ENCODE measurements at places on chromosomes 4 and X.

DNA sequence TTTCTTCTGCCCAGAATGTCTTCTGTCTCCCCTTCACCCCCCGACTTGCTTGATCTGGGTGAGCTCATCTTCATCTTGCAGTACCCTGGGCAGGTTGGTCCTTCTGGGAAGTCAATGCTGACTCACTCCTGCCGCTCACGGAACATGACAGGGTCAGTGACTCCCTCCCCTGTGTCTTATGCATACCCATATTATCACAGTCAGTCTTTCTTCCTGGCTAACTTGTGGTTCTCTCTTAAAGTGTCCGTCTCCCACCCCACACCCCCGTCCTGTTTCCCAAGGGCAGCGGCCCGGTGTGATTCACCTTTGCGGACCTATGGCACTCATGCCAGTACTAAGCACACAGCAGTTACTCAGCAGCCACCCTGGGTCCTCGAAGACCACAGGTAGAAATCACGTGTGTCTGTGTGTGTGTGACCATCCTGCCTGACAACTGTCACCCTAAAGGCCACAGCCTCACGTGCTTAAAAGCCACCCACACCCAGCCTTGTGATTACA, 17.7 kb downstream of the IQSEC2 start:
- peak; percentile 39 for DNase-seq

GRCh38 chr4:123638834-123639233, 242.2 kb downstream of the SPRY1 start:
- no peak for DNase-seq

GRCh38 chr4:169313732-169314131, 43.0 kb upstream of the SH3RF1 start:
- no peak for DNase-seq

DNA sequence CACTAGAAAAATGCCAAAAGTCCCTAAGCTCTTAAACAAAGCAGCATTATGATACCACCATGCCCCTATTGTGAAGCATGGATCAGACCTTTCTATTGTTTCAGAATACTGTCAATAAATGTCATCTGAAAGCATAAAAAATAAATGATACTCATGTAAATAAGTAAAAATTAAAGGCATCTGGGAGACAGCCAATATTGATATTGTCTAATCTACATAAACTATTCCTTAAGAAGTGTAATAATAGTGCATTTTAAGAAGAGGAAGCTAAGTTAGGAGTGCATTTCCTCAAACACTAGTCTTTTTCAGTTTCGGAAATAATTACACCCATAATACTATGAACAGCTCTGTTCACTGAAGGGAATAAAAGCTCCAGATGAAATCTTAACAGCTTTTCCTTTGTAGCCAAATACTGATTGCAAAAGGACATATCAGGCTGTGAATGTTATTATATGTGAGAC, 181.6 kb downstream of the SPOCK3 start:
- DNase-seq: no peak

DNA sequence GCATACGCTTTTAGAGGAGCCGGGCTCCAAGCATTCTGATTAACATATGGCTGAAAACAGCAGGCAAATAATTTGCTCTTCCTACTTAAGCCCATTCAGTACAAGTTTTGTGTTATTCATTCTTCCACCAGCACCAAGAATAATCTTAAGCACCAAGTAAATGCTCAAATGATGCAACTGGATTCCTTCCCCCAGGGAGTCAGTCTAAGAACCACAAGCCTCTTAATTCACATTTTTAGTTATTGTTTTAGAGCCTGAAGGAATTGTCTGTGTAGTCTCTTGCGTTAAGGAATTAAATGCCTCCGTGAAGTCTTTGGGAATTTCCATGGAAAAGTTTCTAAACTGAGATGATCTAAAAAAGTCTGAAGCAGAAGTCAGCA, 61.5 kb upstream of the MAGEB2 start:
- DNase-seq: no peak

DNA sequence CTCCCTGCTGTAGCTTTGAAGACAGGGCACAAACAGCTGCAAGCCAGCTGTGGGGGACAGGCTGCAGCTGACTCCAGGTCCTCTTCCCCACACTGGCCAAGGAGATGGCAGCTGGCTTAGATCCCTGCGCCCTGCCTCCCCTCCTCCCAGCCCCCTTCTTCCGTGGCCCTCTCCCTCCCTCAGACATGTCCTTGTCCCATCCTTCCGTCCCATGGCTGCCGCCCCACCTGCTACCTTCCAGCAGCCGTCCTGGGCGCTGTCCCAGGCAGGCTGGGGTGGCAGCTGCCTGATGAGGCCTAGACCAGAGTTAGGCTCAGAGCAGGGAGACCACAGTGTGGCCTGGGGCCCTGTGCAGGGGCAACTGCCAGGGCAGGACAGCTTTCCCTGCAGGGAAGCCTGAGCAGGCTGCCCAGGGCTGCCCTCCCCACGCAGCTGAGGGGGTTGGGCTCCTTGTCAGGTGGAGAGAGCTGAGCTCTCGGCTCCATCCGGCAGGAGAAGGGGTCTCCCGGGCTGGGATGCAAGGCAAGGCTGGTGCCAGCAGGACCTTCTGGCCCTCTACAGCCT, 3.3 kb upstream of the BGN start:
- no peak for DNase-seq

- DNase-seq: no peak
Observed at GRCh38 chr4:158201876-158202275, 8.4 kb upstream of the TMEM144 start.

DNA sequence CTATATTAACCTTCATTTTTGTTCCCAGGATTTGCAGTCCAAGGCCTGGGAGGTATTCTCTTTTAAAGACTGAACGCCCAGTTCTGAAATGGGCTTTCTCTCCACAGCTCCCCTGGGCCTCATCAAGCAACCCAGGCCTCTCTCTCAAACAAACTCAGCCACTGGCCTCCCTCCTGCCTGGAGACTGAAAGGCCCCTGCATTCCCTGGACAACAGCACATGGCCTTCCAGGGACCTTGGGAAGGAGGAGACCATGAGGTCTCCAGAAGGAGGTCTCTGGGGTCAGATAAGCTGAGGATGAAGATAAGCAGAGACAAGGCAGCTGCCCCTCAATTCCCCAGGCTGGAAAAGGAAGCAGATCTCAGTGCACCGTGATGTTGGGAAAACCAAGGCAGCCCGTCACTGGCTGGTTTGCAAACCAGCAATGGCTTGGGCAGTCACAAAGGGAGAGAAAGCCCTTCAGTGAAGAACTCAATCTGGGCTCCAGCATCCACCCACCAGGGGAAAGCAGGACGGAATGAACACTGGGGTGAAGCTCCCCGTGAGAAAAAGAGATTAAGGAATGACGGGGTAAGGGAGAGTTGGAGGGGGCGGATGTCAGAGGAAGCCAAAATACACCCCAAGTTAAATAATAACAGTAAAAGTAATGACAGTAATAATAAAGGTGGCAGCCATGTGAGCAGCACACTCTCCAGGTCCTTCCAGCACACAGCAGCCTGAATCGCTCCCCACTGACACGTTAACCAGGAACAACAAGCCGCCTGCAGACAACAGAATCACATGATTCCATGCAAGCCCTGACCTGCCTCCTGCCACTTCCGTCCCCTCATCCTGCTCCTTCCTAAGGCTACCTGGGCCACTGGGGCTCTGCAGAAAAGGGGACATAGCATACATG, 22.3 kb downstream of the AMOT start:
- DNase-seq: no peak

DNA sequence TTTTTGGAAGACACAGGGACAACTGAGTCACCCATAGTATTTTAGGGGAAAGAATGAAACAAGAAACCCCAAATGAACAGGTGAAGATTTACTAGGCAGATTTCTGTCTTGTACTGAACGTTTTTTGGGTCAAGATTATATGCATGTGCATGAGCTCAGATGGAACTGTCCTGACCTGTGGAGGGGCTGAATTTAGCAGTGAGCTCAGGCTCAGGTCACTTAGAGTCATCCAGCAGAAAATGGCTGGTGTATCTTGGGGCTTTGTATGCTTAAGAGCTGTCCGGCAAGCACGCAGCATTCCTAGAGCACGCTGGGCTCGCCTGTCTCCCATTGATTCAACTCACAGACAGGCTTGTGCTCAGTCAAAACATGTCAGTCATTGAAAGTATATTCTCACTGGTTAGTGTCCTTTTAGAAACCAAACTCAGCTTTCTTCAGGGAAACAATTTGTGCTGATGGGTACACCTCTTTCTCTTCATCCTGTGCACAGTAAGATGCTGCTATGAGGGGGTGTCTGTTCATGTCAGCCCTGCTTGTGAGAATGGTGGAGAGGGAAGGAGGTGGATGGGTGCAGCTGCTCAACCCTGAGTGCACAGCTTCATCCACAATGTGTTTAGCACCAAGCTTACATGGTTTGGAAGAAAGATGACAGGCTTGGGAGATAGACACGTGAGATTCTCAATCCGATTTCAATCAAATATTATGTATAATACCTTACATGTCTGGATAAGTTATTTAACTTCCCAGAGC, 47.5 kb upstream of the PDLIM3 start:
- no peak for DNase-seq

DNA sequence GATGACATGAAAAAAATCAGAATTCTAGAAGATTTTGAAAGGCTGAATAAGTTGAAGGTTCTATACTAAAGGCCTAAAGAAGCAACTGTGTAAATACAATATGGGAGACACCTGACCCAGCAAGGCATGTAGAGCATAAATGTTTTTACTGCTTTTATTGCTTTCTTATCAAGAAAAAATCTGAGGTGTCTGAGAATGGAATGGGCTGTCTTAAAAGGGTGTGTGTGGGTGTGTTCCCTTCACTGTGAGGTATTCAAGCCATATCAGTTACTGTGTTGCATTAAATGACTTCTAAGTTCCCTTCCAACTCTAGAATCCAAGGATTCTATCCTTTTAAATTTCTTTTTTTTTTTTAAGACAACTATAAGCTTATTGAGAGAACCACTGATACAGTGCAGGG, 15.7 kb downstream of the ATP8A1 start:
- no peak for DNase-seq

GRCh38 chrX:149948016-149948415, 9.7 kb upstream of the EOLA2 start:
- no peak for DNase-seq

DNA sequence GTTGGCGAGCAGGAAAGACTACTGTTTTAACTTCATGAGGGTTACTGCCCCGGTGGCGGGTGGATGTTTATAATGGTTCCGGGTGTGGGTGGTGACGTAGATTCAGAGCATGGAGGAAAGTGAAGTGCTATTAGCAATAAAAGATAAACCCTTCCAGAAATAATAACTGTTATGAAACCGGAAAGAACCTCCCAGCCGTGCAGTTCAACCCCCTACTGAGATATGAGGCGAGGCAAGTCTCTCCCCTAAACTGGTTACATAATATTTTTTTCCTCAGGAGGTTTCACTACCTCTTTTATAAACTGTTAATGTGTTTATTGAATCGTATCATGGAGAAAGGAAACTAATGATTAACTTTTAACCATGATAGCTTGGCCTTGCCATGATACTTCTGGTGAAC, 33.9 kb upstream of the STIM2 start:
- no peak for DNase-seq

DNA sequence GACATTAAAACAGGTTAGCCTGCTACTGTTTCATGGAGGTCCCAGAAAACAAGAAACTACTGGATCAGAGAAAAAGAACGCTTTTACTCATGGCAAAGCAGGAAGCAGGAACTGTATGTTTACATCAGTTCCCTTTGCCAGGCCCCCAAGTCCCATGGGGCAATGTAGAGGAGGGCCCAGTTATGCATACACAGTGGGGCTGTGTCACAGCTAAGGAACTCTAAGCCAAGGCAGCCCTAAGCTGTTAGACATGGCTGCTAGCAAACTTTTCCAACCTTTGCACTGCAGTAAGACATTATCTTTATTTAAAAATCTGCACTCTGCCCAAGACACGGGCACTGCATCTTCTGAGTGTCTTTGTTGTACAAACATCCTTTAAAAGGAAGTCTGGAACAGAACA, 975.8 kb downstream of the C4orf33 start:
- no peak for DNase-seq

DNA sequence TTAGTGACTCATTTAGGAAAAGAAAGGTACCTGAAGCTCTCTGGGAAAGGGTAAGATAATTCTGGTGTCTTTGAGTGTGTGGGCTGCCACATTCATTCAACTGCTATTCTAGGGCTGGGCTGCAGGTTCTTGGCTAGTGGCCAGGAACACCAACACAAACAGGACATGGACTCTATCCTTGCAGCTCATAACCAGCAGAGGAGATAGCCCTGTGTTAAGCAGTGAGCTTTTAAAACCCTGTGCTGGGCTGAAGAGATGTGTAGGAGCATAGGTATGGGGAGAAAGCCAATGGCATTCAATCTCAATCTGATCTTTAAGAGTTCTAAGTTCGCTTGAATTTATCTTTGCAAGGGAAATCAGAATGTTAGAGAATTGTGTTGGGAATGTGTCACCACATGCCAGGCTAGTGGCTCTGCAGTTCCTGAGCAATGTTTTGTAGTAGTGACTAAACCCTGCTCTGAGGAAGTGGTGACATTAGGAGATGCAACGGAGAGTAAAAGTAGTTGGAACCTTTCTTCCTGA, 39.2 kb downstream of the SGMS2 start:
- DNase-seq: no peak

GRCh38 chr4:161931089-161931488, 232.7 kb downstream of the FSTL5 start:
- DNase-seq: no peak

- DNase-seq: peak; percentile 1
Observed at GRCh38 chrX:16239211-16239610, 71.9 kb downstream of the MAGEB17 start.

- DNase-seq: no peak
Observed at GRCh38 chrX:9635368-9635767, 130.3 kb downstream of the GPR143 start.

DNA sequence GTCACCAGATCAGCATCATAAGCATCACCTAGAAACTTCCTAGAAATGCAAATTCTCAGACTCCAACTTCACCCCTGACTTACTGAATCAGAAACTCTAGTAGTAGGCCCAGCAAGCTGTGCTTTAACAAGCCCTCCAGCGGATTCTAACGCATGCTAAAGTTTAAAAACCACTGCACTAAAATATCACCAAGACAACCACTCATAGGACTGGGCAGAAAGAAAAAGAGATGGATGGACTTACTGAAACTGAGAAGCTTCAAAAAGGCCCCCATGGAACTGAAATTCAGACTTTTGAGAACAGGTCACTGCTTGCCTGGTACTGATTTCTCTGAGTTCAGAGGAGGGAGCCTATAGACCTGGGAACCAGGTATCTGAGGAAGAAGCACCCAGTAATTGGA, 40.1 kb downstream of the FAM241A start:
- DNase-seq: no peak

GRCh38 chrX:13142891-13143290, 98.5 kb upstream of the FAM9C start:
- no peak for DNase-seq

- no peak for DNase-seq
Observed at GRCh38 chr4:35087218-35087617, 1157.1 kb downstream of the ARAP2 start.

DNA sequence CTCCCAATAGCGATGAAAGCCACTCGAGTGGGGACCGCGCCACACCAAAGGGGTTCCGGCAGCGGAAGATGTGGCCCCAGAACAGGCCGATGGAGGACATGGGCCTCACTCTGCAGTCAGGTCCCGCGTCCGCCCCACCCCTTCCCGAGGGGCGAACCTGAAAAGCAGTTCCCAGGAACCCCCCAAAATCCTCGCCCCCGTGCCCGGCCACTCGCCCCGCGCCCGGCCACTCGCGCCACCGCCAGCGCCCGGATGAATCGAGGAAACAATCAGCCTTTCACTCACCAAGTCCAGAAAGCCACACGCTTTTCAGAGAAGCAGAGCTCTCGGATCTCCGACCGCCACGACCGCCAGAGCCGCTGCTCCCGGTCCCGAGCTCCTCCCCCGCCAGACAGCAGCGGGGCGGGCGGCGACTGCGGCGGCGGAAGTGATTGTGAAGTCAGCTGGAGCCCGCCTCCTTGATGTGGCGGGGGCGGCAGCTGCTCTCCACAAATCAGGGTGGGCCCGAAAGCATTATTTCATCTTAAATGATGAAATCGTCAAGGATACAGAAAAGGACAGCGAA, at the start of gene PJA1:
PJA1 (minus strand) TSS at position 367 of the 565 bp plus-strand sequence. CDS start 2,380 bp downstream, outside the sequence.
- DNase-seq: peak; percentile 40
